ENCODE measurements at places on chromosomes 7 and 10.

GRCh38 chr10:30858499-30858898 is 173.2 kb downstream of the ZNF438 start:
- DNase-seq: no peak

DNA sequence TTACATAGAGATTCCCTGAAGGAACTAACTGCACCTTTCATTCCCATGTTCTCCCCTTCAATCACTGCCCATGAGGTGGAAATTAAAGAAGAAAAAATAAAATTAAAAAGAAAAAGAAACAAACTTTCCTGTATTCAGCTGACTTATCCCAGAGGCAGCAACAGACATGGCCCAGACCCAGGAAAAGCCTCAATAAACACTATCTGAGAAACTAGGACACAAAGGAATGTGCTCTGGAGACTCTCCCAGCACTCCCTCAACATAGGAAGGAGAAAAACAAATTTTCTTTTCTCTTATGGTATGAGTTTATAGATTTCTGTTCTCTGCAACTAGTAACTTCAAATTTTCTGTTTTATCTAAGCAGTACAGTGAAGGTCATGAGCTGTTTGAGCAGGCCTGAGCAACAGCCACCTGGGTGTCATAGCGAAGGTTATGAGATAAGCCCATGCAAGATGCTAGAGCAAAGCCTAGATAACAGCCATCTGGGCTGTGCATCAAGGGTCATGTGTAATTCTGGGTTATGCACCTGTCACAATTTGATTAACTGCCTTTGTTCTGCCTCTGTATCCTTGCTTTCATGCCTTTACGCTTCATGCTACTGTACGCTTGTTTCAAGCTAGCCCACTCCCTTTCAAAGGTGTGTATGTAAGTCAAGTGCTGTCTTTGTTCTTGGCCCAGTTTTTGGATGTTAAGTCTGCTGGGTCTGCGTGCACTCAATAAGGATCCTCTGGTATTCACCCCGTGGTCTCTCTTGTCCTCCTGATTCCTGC is 11.0 kb upstream of the OR6B1 start:
- DNase-seq: no peak

- no peak for DNase-seq
Measured at GRCh38 chr7:104010052-104010909, 20.8 kb upstream of the RELN start.

- no peak for DNase-seq
Measured at GRCh38 chr10:30510184-30510931, 76.4 kb downstream of the MAP3K8 start.

DNA sequence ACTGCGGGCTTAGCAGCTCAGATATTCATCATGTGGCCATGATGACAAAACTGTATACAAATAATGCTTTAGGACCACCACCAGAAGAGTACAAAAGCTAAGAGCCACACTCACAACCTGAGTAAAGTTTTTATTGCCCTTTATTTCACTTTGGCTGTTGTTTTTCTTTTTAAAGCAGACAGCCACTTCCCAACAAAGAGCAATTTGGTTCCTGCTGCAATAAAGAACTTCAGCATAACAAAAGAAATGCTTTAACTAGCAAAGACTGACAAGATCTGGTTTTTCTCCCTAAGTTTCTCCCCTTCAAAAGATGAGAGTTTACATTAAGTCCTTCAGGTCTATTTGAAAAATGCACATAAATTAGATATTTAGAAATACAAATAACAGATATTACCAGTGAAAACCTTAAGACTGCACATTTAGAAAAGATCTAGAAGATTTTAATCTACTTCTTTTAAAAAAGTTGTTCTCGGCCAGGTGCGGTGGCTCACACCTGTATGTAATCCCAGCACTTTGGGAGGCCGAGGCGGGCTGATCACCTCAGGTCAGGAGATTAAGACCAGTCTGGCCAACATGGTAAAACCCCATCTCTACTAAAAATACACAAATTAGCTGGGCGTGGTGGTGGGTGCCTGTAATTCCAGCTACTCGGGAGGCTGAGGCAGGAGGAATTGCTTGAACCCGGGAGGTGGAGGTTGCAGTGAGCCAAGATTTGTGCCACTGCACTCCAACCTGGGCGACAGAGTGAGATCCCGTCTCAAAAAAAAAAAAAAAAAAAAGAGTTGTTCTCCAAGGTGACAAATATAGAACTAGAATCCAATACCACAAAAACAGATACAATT is 59.4 kb downstream of the WAPL start:
- DNase-seq: no peak

- DNase-seq: no peak
Measured at GRCh38 chr7:68394131-68394530, 1204.1 kb upstream of the AUTS2 start.

DNA sequence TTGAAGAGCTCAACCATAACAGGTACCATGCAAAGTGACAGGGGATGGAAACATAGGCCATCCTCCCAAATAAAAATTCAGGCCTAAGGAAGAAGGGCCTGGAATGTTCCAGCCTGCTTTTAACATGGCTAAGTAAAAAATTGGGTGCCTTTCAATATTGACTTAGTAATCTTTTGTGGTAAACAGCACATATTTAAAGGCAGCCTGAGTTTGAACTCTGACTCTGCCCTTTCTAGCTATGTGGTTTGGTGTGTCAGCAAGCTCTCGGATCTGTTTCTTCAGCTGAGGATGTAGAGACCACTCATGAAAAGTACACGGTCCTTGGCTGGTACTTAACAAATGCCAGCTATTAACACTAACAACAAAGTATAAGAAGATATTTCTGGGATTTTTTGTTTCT is 191.8 kb upstream of the CDCA7L start:
- no peak for DNase-seq

DNA sequence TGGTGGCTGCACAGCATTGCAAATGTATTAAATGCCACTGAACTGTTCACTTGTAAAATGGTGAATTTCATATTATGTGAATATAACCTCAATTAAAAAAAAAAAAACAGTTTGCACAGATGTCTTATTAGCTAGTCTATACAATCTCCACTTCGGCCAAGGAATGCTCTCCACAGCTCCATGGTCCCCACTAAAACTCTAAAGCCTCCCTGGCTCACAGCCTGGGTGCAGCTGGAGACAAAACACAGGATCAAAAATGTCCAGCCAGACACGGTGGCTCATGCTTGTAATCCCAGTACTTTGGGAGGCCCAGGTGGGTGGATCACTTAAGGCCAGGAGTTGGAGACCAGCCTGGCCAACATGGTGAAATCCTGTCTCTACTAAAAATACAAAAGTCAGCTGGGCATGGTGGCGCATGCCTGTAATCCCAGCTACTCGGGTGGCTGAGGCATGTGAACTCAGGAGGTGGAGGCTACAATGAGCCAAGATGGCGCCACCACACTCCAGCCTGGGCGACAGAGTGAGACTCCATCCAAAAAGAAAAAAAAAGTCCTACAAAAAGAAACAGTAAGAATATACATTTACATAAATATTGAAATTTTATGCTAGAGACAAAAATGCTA is 66.0 kb downstream of the SRPK2 start:
- DNase-seq: no peak

GRCh38 chr7:127474457-127474856 is 81.9 kb upstream of the ZNF800 start:
- DNase-seq: no peak

DNA sequence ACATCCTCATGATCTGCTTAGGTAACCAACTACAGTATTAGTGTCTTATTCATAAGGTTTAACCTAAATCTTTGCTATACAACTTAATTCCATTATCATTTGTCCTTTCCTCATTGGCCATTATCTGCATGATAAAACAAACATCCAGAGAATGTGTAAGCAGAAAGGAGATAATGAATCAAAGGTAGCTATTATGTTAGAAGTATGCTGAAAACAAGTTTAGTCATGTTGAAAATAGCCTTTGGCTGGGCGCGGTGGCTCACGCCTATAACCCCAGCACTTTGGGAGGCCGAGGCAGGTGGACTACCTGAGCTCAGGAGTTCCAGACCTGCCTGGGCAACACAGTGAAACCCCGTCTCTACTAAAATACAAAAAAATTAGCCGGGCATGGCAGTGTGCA is 78.2 kb downstream of the NT5C2 start:
- no peak for DNase-seq

DNA sequence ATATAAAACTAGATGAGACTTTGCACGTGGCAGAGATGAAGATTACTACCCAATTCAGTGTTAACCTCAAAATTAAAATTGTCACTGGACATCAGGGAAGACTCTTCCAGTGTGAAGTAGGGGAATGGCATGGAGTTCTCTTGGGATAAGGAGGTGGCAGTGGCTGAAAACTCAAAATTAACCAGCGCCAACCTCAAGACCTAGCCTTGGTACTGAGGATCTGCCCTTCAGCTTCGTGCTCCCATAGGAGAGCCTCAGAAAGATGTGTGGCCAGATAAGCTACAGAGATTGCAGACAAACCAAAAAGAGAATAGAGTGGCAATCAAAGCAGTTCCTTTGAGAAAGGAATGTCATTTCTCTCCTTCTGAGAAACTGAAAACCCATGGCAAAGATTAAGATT is 47.3 kb upstream of the CAPZA2 start:
- no peak for DNase-seq

- DNase-seq: no peak
Measured at GRCh38 chr10:103548006-103548405, 54.5 kb downstream of the NEURL1 start.

DNA sequence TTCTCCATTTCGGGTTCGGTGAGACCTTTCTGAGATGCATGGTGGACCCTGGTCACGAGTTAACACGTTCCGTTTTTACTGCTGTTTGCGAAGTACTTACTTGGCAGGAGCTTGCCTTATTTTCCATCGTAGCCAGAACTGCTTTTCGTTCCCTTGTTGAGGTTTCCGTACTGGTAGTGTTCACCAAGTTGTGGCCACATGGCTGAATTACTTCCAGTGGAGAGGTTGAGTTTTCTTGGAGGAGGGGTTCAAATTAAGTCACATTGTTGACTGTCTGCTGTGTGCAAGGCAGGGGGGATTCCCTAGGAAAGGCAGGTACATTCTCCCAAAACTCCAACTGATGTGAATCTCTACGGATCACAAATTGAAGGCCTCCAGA is 4.0 kb downstream of the MXI1 start:
- DNase-seq: no peak

GRCh38 chr7:51270965-51271364 is 45.6 kb downstream of the COBL start:
- DNase-seq: no peak

DNA sequence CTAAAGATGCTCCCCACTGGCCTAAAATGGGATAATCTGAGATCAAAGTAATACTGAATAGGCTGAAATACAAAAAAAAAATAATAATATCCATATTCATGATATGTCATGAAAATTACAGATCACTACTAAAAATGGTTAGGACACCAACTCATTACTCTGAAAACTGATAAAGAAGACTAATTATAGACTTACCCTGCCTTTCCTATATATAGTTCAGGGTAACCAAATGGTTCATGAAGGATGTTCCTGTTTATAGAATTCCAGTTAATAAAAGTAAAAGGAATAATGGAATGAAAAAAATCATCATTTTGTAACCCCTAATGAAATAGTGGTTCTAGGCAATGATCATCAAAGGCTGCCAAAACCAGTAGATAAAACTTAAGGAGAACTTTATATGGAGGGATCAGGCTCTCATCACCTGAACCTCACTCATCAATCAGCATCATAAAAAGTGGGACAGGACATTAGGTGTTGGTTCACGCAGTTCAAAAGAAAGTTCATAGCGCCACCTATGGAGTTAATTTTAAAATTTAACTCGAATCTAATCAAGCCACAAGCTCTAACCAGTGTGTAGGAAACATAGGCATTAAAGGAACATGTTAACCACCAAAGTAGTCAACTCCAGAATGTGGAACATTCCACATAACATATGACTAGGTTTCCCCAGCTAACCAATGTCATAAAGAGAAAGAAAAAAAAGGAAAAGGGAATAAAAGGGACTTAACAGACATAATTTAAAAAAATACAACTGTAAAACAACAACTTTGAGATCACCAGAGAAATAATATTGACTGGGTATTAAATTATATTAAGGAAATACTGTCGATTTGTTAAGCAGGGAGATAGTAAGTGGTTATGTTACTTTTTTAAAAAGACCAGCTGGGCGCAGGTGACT is 35.7 kb downstream of the P4HA1 start:
- DNase-seq: peak; percentile 23

GRCh38 chr7:151240536-151240935 is 8.0 kb downstream of the SMARCD3 start:
- DNase-seq: no peak

GRCh38 chr10:641149-642010 is 48.1 kb downstream of the DIP2C start:
- DNase-seq: no peak

DNA sequence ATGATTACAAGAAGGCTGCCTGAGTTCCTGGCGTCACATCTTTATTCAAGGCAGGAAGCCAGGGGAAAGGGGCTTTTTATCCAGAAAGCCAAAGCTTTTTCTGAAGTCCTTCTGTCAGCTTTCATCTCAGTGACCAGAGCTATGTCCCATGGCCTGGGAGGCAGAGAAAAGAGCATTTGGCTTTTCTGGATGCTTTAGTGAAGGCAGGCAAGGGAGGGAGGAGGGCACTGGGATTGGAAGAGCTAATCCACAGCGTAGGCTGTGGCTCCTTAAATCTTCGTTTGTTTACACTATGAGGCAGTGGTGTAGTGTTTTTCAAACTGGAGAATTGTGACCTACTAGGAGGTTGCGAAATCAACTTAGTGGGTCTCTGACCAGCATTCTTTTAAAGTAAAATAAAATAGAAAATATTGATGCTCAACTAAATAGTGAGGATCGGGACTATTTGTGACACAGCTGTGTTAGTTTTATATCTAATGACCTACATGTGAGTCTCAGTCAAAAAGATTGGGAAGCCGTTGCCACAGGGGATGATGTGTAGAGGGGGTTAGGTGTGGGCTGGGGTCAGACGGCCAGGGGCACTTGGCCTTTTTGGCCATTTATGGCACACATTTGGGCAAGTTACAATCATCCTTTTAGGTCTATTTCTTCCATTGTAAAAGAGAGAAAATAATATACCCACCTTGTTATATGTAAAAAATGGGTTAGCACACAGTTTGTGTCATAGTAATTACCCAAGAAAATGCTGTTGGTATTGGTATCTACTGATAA is 14.1 kb downstream of the CRYGN start:
- no peak for DNase-seq

DNA sequence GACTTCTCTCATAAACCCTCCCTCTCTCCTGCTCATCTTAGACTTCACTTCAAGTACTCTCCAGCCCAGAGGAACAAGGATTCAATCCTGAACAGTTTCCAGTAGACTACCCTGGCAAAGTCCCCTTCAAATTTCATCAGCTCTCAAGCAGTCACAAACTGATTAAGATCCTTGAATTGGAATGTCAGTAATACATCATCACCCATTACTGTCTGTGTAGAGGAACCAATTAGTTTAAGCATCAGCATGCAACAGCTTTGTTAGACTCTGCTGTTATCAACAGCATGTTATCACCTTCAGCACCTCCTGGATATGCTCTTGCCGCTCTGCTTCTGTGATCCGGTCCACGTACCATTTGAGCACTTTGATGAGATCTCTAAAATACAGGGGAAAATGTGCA is 307.0 kb upstream of the IMMP2L start:
- no peak for DNase-seq

GRCh38 chr10:100877461-100877850 is 35.3 kb upstream of the SLF2 start:
- no peak for DNase-seq

- DNase-seq: no peak
Measured at GRCh38 chr7:70693321-70693685, 438.6 kb upstream of the GALNT17 start.

- DNase-seq: no peak
Measured at GRCh38 chr10:76902949-76903348, 734.7 kb downstream of the KCNMA1 start.

GRCh38 chr10:72248468-72249151 is 25.1 kb upstream of the DDIT4 start:
- DNase-seq: no peak

- DNase-seq: no peak
Measured at GRCh38 chr7:136210079-136210478, 232.9 kb upstream of the MTPN start.
